NCI-H345 (cell line): ENCODE measurements at places on chromosomes 6 and 20.

DNA sequence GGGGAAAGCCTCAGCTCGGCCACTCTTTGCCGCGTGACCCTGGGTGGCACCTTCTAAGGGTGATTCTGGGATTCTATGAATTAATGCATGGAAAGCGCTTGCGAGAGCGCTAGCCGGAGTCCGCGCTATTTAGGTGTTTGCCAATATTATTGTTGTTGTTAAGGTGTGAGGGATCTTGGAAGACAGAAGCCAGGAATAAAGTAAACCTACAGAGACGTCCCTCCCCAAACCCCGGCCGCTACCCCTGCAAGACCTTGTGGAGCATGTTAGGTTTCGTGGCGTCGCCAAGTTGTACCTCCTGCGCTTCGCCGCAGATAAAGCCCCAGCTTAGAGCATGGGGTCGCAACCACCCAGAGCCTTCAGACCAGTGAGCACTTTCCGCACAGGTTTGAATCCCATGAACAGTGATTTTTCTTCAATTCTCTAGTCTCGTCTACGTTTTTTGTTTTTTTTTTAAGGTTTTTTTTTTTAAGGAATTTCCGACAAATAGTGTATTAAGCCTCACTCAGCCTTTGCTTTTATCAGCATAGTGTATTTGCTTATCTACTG lies 16.9 kb upstream of the ZSCAN9 start:
- no peak for DNase-seq

GRCh38 chr6:104381907-104382306 lies 477.8 kb downstream of the HACE1 start:
- no peak for DNase-seq

GRCh38 chr20:7971536-7972280 lies 31.4 kb upstream of the HAO1 start:
- DNase-seq, result no peak

GRCh38 chr6:84026721-84027164 lies 6.8 kb upstream of the MRAP2 start:
- no peak for DNase-seq

DNA sequence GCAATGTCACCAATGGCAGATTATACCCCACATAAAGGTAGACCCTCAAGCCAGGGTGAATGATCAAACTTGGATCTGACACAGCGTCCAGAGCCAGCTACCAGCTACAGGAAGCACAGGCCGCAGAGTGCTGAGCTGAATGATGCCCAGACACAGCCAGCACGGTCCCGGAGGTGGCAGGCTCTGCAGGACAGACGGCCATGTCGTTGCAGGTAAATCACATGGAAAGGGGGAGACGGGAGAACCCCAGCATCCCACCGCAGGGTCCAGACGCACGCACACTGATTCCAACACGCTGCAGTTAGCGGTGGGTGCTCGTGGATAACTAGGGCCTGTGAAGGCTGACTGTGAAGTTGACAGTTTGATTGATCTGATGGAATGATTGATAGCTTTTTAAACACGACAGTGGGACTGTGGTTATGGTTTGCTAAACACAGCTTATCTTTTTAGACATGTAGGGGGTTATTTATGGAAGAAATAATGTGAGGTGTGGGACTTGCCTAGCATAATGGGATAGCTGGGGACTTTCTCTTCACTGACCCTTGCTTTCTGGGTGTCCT lies 228.5 kb downstream of the ERMARD start:
- DNase-seq, result no peak

- DNase-seq, result peak; percentile 96
Observed at GRCh38 chr20:19807191-19807945, 49.3 kb downstream of the RIN2 start.

DNA sequence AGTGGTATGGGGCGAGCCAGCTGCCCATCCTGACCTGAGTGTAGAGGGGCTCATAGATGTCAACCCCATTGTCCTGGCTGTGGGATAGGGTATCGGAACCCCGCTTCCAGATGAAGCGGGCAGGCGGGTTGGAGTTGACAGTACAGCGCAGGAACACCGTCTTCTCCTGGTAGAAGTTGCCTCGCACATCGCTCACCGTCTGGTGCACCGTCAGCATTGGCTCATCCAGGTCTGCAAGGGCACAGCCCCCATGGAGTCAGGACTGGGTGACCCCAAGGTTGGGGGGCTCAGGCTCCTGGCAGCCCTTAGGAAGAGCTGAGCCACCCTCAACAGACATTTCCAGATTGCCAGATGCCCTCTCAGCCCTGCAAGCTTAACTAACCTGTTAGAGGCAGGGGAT lies 42.0 kb downstream of the MDGA1 start:
- no peak for DNase-seq

GRCh38 chr20:60236613-60237012 lies 278.4 kb downstream of the CDH26 start:
- DNase-seq, result no peak

- no peak for DNase-seq
Observed at GRCh38 chr6:42236030-42236429, 18.4 kb upstream of the MRPS10 start.

DNA sequence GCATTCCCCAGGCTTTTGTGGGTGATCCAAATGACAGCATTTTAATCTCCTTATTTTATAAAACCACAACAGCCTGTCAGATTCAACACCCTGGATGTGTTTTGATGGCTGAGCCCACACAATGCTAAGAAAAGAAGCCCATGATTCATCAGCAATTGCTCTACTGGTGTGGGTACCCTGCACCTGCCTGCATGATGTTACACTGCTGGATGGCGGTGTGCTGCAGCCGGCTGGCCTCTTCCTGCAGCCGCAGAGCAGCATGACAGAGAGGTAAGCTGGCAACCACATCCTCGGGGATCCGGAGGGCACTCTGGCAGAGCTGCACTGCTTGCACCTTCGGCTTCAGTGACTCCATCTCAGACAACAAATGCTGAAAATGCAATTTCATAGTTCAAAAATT lies 327.5 kb downstream of the SYNE1 start:
- DNase-seq, result no peak

GRCh38 chr6:128238225-128238624 lies 282.2 kb downstream of the PTPRK start:
- DNase-seq, result no peak

GRCh38 chr6:10408457-10408856 lies 6.4 kb downstream of the TFAP2A start:
- no peak for DNase-seq

- no peak for DNase-seq
Observed at GRCh38 chr6:106079961-106080762, 6.0 kb upstream of the PRDM1 start.

GRCh38 chr20:44288252-44288651 lies 22.8 kb downstream of the FITM2 start:
- DNase-seq, result no peak

DNA sequence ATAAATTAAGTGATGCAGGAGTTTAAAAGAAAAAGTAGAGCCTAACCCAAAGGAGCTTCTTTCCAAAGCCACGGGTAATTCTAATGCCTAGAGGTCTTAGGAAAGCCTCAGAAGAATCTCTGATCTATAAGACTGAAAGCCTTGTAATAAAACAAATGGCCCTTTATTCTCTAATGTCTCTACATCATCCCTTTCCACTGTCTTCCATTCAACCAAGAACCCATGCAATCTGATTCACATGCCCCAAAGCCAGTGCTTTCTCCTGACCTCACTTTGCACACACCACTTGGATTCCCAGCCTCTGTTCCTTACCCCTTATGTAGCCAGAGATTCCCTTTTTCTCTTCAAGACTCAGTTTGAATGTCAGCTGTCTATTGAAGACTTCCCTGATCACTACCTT lies 252.9 kb upstream of the NRSN1 start:
- DNase-seq, result no peak

- DNase-seq, result no peak
Observed at GRCh38 chr6:130473886-130474285, 108.1 kb downstream of the TMEM200A start.

DNA sequence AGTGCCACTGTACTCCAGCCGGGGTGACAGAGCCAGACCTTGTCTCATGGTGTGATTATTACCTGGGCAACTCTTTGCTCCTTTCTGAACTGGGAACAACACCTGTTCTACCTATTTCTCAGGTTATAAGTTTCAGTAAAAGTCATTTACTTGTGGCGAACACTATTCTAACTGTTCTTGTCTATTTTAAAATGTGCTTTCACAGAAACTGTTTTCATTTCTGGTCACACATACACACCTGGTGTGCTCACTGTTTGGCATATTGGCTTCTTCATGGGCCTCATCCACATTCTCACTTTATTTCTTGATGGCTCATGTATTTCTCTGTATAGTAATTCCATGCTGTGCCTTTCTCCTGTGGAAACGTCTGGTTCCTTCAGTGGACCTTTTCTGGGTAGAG lies 30.5 kb upstream of the XRN2 start:
- no peak for DNase-seq

GRCh38 chr6:57142178-57142525 lies 30.0 kb upstream of the BAG2 start:
- DNase-seq, result no peak

GRCh38 chr6:134361011-134361410 lies 43.1 kb upstream of the SGK1 start:
- DNase-seq, result no peak

DNA sequence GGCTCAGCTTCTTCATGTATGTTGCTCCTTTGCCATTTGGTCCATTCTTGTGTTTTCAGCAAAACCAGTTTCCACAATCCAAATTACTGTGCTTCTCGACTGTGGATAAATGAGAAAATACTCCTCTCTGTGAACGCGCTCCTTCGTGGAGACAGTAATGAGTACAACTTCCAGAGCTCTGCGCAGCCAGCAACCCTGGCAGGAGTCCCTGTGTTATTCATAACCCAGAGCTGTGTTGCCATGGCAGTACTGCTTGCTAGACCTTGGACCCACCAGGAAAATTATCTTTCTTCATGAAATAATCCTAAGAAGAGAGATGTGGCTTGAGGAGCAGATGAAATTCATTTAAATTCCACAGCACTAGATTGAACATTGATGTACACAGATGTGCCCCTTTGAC lies 73.7 kb downstream of the SLC22A3 start:
- DNase-seq, result no peak

DNA sequence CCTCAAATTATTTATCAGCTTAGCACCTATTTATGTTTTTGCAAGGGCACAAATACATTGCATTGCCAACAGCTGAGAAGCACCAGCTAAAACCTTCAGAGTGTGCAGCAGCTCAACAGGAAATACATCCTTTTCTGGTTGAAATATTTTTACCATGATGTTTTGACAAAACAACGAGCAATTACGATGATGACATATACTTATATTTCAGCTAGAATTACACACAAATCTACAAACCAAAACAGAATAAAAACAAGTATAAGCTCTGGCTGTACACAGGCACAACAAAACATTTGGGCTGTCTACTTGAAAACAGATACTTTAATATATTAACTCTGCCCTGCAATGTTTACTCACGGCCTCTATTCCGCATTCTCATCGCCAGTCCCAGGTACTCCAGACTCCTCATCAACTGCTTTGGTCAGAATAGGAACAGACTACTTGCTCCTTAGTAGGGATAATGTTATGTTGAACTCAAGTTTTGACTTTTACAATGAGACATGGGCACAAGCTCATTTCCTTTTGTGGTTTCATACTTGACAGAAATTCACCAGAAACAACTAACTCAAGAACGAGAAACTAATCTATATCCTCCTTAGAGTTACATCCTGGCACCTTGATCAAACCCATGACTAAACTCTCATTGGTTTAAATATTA lies 377.6 kb downstream of the ESR1 start:
- DNase-seq, result no peak

DNA sequence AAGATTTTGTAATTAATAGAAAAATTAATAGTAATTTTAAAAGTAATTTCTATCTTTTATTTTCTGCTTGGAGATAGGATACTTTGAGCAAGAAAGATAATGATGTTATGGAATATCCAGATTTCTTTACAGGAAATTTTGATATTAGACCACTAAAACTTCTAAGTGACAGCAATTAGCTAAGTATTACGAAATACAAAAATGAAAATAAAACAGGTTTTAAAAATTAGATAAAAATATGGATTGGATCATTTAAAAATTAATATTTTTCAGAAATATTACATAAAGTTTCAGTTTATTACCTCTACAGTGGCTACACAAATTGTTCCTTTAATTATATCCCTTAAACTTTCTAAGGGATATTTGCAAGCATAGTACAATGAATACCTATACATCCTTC lies 4.2 kb upstream of the MYLK4 start:
- DNase-seq, result no peak

GRCh38 chr6:87291883-87292282 lies 30.5 kb upstream of the SMIM8 start:
- DNase-seq, result peak; percentile 1

DNA sequence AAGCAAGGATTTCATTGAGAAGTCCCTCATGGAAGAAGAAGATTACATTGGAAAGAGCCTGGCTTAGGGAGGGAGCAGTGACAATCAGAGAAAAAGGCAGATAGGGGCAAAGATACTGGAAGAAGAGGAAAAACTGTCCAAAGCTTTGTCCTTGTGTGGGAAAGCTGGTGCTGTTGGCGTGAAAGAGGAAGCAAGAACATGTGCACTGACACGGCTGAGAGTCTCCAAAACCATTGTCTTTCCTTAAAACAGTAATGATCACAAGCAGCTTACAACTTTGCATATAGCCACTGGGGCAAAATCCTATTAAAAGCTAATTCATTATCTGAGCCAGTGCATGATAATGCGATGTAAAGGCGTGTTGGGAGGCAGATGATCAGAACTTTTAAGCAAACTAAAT lies 85.1 kb upstream of the ESR1 start:
- no peak for DNase-seq

DNA sequence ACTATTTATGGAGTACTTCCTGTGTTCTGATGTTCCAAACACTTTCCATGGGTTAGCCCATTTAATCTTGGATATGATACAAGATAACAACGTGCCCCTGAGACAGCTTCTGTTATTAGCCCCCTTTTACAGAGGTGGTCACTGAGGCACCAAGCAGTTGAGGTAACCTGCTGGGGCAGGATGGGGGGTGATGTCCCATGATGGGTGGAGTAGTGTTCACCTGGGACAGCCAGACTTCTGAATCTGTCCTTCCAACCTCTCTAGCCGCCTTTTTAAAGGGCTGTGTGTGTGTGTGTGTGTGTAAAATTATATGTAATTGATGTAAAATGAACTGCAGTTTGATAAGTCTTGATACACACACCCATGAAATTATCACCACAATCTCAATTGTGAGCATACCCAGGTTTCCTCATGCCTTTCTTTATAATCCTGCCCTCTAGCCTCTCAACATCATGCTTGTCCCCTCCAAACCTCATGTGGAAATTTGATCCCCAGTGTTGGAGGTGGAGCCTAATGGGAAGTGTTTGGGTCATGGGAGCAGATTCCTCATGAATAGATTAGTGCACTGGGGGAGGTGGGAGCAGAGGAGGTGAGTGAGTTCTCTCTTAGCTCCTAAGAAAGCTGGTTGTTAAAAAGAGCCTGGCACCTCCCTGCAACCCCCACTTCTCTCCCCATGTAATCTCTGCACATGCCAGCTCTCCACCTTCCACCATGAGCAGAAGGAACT lies 39.2 kb downstream of the PLAGL2 start:
- no peak for DNase-seq

GRCh38 chr6:1832844-1833787 lies 223.4 kb downstream of the FOXC1 start:
- peak; percentile 9 for DNase-seq

GRCh38 chr20:49851991-49852390 lies 39.4 kb downstream of the SLC9A8 start:
- DNase-seq, result no peak
